ENCODE measurements at places on chromosomes 1 and 21. TPM values are rescaled to one million over a fixed set of nuclear protein-coding genes. Genes with fewer than 3 reads are reported as not detected.

The ADCY10 gene
- total RNA-seq: under 0.01 TPM

The CTSK gene
- 58.8 TPM for total RNA-seq

The CSF3R gene
- not detected for total RNA-seq

The SLAMF8 gene
- total RNA-seq: not detected

The LAD1 gene
- total RNA-seq: not detected

The CD53 gene
- not detected for total RNA-seq

The DESI2 gene
- 42.4 TPM for total RNA-seq

The CDA gene
- 0.92 TPM for total RNA-seq

The OR2T35 gene
- total RNA-seq: not detected

The PLA2G2D gene
- total RNA-seq: not detected

The OLFML3 gene
- 24.8 TPM for total RNA-seq

The KCNE1 gene
- 0.36 TPM for total RNA-seq

The LCE2B gene
- total RNA-seq: not detected

The PHF13 gene
- 19.7 TPM for total RNA-seq

The NBPF4 gene
- not detected for total RNA-seq

The ATP1A2 gene
- total RNA-seq: 1.5 TPM

The ACKR1 gene
- total RNA-seq: not detected

The CFAP45 gene
- 0.73 TPM for total RNA-seq

The HHIPL2 gene
- total RNA-seq: 0.23 TPM

The RHOU gene
- 0.91 TPM for total RNA-seq

The CYB5RL gene
- total RNA-seq: 8.3 TPM

The WASF2 gene
- total RNA-seq: 42.7 TPM

The LCE1B gene
- not detected for total RNA-seq

The CAMK2N1 gene
- total RNA-seq: 7.2 TPM

The GUK1 gene
- total RNA-seq: 400 TPM

The DENND2C gene
- total RNA-seq: 3.0 TPM

The TRIM17 gene
- total RNA-seq: 0.07 TPM

The HMGB4 gene
- not detected for total RNA-seq

The NIBAN1 gene
- 152 TPM for total RNA-seq

The HTR6 gene
- 0.07 TPM for total RNA-seq

The TSTD1 gene
- 10.1 TPM for total RNA-seq

The ID3 gene
- total RNA-seq: 205 TPM

The HES3 gene
- total RNA-seq: not detected

The PIGV gene
- 14.5 TPM for total RNA-seq

The FAM177B gene
- not detected for total RNA-seq

The FCAMR gene
- not detected for total RNA-seq

The PLCH2 gene
- 0.53 TPM for total RNA-seq

The RGS7 gene
- 1.0 TPM for total RNA-seq

The POGK gene
- total RNA-seq: 21.4 TPM

The CYP4Z1 gene
- total RNA-seq: not detected

The RIMKLA gene
- total RNA-seq: 0.20 TPM

The ZDHHC18 gene
- total RNA-seq: 7.9 TPM

The LDLRAD1 gene
- not detected for total RNA-seq

The CLCC1 gene
- 38.9 TPM for total RNA-seq

The GBP6 gene
- total RNA-seq: not detected

The MAGI3 gene
- 11.0 TPM for total RNA-seq

The SLC45A1 gene
- total RNA-seq: 5.6 TPM

The ICOSLG gene
- 1.5 TPM for total RNA-seq

The CCDC181 gene
- total RNA-seq: 0.85 TPM

Data from smooth muscle cell of the pulmonary artery (primary cell).